Left ventricle myocardium inferior (tissue), 1 donor: ENCODE measurements at places on chromosomes 13 and 19. TPM values are rescaled to one million over a fixed set of nuclear protein-coding genes. Genes with fewer than 3 reads are reported as not detected.

DNA sequence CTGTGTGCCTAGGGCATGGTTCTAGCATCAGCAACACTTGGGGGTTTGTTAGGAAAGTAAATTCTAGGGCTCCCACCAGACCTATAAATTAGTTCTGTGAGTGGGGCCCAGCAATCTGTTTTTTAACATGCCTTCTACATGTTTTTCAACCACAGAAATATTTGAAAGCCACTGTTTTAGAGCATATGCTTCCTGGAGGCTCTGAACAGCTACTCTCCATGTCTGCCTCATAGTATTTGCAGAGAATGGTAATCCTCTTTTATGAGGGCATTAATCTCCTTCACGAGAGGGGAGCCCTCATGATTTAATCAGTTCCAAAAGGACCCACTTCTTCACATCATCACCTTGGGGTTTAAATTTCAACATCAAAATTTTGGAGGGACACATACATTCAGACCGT lies 6.0 kb downstream of the SPATA13 start:
- DNase-seq: no peak

DNA sequence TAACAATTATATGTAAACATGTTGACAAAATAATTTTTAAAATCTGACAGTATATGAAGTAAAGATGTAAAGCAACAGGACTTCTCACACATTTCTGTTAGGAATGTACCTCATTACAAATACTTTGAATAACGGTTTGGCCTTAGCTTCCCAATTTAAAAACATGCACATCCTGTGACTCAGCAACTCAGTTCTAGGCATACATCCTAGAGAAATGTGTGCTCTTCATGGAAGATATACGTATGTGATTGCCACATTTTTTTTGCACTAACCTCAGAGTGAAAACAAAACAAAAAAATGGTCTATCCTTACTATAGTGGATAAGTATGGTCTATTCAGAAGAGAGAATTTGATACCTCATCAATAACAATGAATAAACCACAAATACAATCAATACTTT lies 314.6 kb downstream of the LIG4 start:
- no peak for DNase-seq

DNA sequence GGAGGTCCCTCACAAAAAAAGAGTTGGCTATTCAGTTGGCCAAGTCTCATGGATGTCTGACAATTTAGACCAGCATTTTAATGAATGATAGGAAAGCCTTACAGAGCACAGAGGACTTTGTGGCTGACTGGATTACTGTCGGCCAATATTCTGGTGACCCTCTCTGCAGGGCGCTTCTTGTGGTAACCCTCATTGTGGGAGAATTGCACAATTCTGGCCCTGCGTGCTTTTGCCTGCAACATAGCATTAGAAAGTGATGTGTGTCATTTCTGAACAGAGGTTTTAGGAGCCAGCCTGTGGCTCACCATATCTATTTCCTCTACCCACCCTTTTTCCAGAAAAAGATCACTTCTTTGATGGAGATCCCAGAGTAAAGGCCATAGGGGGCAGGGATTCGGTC lies 71.4 kb downstream of the EFNB2 start:
- DNase-seq: no peak

DNA sequence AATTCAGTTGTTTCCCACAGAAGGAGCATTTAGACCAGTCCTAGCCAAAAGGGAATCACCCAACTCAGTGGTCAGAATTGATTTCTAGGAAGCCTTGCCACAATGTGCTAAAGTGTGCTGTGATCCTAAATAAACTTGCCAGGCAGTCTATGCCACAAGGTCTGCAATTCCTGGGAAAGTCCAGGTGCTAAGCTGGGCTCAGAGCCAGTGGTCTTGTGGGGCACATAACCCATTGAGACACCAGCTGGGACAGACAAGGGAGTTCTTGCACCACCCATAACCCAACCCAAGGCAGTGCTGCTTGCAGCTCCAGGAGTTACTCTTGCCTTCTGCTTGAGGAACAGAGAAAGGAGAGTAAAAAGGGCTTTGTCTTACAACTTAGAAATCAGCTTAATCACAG lies 489.5 kb upstream of the SPRY2 start:
- DNase-seq: no peak

GRCh38 chr19:15297416-15298224 lies 34.7 kb downstream of the BRD4 start:
- DNase-seq: no peak

The PET100 gene
- total RNA-seq: 197 TPM

- no peak for DNase-seq
Measured at GRCh38 chr19:19406878-19407632, 1.6 kb downstream of the GATAD2A start.

The DAND5 gene
- total RNA-seq: 12.7 TPM
